ENCODE measurements at places on chromosomes 3 and 15. TPM values are rescaled to one million over a fixed set of nuclear protein-coding genes. Genes with fewer than 3 reads are reported as not detected.

The MRAS gene
- 23.4 TPM for total RNA-seq

The FANCD2OS gene
- total RNA-seq: not detected

The ITPKA gene
- 1.4 TPM for total RNA-seq

The C3orf52 gene
- total RNA-seq: 2.4 TPM

The SSUH2 gene
- total RNA-seq: not detected
